Stimulated activated CD4-positive, alpha-beta T cell treated with anti-CD3 and anti-CD28 coated beads, TNF-alpha, amount 100 ng/mL, for 1 hour (primary cell): ENCODE measurements at places on chromosomes 5 and 9.

DNA sequence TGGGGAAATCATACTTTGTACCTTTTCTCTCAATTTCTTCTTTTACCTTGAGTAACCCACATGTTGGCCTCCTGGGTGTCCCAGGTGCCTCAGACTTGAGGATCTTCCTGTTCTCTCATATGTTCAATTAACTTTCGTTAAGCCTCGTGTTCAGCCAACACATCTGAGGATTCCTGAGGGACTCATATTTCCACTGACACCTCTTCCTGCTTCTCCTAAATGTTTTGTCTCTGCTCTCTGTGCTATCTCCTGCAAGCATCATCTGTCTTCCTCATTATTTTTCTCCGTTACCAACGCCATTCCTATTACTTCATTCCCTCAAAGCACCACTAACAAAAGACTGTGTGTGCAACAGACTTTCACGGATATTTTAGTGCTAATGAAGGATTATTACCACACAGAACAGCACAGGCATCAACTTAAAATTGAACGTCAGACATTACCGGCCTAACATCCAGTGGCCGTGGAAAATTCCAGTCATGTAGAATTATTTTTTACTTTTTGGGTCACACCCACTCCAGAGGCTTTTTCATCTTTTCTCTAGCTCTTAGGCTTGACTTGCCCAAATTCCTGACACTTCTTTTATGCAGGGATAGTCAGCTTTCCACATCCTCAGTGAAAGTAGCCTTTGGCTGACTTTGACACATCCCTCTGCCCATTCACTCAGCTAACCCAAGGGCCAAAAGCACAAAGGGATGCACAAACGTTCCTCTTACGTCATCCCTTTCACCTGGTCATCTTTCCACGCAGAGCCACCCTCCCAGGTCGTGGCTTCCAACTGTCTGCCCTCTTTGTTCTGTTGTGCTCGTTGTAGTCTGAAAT is 46.0 kb upstream of the OSMR start:
- no peak for DNase-seq

GRCh38 chr5:156366521-156366920 is 39.6 kb downstream of the SGCD start:
- DNase-seq: no peak

GRCh38 chr5:97534166-97534565 is 351.1 kb upstream of the RIOK2 start:
- DNase-seq: no peak

DNA sequence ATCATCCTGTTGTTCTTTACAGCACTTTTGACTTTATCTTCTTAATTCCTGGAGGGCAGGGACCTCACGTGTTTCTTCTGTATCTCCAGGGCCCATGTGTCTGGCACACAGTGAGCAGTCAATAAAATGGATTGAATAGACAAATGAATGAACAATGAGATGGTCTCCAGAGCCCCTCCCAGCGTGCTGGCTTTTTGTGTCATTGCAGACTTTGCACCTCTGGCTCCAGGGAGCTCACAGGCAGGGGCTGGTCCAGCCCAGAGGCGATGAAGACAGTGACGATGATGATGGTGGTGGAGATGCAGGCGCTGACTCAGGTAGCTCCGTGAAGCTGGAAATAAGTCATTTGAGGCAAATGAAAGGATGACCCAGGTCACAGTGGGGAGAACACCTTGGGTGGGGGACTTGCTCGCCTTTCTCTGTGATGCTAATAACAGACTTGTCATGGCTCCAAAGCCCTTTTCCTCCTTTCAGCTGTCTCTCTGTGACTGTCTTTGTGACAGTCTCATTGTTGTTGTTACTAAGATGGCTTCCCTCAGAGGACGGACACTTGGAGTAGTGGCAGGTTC is 30.4 kb upstream of the FABP6 start:
- no peak for DNase-seq

DNA sequence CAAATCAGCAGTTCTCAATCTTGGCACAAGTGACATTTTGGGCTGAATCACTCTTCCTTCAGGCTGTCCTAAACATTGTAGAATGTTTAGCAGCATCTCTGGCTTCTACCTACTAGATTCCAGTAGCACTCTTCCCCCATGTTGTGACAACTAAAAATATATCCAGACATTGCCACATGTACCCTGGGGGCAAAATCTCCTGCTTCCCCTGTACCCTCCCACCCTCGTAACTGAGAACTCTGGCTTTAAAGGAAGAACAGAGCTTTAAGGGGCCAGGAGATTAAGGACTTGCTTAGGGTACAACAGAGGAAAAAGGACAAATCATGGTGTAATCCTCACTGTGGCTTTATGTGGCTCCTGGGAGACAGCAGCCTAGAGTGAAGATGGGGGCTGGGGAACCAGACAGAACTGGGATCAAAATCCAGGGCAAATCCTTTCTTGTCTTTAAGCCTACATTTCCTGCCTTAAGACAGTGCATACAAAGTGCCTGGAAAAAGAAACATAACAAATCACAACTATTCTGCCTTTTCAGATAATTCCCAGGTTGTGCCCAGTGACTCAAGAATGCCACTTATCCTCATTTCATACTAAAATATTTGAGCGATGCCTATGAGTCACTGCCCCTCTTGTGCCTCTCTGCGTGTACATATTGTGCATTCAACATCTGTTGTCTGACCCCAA is 109.3 kb downstream of the DAPK1 start:
- DNase-seq: no peak

DNA sequence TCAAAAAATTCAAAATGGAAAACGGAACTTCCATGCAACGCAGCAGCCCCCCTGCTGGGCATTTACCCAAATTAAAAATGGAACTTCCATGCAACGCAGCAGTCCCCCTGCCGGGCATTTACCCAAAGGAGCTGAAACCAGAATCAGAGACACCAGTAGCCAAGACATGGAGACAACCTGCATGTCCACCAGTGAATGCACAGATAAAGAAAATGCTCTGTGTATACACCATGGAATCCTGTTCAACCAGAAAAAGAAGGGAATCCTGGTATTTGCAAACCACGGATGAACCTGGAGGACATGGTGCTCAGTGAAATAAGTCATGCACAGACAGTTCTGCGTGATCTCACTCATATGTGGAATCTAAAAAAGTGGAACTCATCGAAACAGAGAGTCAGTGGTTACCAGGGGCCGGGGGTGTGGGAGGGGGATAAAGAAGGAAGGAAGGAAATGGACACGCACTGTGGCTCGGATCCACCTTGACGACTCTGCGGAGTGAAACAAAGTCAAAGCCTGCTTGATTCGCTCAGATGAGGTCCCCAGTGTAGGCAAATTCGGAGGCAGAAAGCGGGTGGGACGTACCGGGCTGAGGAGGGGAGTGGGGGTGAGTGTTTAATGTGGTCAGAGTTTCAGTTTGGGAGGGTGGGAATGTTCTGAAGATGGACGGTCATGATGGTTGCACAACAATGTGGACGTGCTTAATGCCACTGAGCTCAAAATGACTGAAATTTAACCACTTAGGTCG is 40.2 kb upstream of the EXOC3 start:
- no peak for DNase-seq

- no peak for DNase-seq
Measured at GRCh38 chr5:175418251-175418650, 25.7 kb downstream of the DRD1 start.

- no peak for DNase-seq
Measured at GRCh38 chr5:175032013-175032412, 307.6 kb downstream of the MSX2 start.

DNA sequence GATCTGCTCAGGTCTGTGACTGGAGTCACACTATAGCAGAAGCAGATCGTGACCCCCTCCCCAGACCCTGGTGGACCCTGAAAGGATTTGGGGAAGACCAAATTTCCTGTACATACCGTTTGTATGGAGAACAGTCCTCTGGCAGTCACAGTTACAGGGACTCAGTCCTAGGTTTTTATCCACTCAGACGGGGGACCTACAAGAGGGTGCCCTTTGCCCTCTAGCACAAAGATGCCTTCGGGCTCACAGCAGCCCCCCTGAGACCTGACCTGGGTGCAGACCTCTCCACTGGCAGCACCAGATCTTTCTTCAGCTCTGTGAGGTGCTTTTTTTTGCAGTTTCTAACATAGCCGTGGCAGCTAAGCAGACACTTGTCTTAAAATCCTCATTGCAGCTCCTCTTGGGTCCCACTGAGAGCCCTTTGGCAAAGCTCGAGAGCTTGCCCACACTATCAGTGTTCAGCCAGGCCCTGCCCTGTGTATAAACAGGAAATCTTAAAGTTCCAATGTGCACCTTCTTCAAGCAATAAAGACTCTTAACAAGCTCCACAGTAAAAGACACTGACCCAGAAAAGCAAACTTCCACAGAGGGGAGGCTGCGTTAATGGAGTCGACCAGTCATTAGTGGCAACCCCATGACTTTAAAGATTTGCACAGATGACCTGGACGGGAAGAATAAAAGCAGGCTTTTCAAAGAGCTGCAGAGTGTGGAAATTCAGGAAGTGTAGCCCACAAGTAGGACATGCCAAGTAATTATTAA is 71.8 kb upstream of the LHFPL2 start:
- DNase-seq: no peak

GRCh38 chr5:74173241-74173640 is 467.3 kb downstream of the ENC1 start:
- DNase-seq: no peak

DNA sequence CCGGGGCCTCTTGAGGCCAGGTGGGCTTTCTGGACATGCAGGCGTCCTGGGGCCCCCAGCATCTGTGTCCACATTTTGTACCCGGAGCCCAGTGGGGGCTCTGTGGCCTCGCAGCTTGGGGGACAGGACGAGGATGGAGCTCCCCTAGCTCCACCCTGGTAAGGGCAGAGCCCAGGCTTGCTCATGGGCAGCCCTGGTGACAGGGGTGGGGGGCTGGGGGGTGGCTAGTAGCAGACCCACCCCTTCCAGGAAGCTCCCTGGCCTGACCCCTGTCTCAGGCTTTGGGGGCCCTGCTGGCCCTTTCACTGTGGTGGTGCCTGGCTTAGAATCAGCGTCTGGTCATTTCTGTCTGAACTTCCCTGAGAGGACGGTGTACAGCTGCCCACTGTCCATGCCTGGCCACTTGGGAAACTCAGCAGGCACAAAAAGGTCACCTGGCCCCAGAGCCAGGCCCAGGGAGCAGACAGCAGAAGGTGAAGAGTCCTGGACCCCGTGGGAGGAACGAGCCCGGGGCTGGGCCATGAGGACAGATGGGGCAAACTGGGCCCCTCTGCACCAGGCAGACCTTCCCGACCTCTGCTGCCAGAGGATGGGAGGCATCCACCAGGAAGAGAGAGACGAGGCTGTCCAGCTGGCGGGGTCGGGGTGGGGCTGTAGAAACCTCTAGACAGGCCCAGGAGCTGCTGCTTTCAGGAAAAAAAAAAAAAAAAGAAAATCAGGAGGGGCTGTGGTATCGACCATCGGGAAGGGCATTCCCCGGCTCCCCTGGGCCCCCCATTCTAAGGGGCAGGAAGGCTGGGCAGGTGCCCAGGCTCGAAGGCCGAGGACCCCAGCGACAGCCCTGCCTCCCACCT is 52.8 kb downstream of the EXD3 start:
- no peak for DNase-seq

GRCh38 chr5:150659360-150660107 is 1.5 kb upstream of the MYOZ3 start:
- no peak for DNase-seq

GRCh38 chr5:117261948-117262571 is 687.4 kb upstream of the SEMA6A start:
- no peak for DNase-seq

- DNase-seq: no peak
Measured at GRCh38 chr9:3992924-3993323, 306.9 kb downstream of the GLIS3 start.

DNA sequence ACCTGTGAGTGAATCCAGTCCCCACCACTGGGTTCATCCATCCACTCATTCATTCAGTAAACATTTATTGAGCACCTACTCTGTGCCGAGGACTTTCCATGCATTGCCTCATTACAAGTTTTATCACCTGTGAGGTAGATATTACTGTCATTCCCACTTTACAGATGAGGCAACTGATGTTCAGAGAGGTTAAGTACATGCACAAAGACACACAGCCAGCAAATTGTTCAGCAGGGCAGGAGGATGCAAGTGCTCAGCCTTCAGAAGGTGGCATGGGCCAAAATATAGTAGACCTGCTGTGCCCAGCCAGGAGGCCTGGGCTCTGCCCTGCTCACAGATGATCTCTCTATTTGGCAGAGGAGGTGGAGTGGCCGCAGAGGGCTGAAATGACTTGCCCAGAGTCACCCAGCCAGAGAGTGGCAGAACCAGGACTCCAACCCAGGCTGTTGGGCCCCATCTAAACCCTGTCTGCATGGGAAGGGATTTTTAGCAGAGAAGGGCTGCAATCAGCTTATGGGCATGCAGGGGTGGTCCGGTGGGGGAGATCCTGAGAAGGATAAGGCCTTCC is 7.6 kb upstream of the NEURL1B start:
- no peak for DNase-seq

- no peak for DNase-seq
Measured at GRCh38 chr9:2761424-2761823, 44.1 kb downstream of the KCNV2 start.

GRCh38 chr9:69430206-69430605 is 105.2 kb downstream of the ENTREP1 start:
- DNase-seq: no peak

DNA sequence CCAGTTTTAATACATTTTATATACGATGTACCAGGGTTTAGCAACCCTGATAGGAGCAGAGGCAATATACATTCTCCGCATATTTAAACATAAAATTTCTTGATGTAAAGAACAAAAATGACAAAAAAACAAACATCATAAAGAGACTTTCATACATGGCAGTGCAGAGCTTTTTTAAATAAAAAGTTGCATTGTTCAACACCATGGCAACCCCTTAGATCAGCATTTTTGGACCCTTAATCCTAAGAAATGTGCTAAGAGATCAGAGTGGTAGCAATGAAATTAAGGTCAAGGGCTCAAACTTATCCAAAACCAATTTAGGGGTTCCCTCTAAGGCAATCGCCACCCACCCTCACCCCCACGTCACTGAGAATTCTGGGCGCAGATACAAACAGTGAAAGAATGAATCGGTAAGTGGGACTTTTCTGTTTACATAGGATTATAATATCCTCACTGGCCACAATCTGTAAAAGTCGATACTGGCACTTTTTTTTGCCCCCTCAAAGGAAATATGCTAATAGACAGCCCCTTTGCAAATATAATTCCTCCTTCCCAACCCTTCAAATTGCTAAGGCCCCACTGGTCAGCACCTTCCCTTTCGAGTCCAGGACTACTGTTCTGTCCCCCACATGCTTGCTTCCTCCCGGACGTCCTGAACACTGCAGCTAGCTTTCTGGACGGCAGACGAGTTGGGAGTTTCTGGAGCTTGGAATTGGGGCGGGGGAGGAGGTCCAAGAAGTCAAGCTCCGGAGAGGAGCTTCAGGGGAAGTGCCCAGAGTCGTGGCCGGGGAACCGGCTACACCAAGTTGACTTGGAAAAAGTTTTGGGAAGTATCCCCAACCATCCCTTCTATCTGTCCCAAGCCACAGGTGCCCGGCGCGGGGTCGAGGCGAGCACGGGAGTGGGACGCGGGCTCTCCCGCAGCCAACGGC is 2.2 kb downstream of the GAS1 start:
- no peak for DNase-seq
